Endodermal cell (in vitro differentiated cells): ENCODE measurements at places on chromosomes 4 and X. TPM values are rescaled to one million over a fixed set of nuclear protein-coding genes. Genes with fewer than 3 reads are reported as not detected.
A peak's percentile ranks its signal among the peaks of the same experiment; 100 is the strongest.

GRCh38 chrX:133922390-133922771 is 63.0 kb downstream of the GPC3 start:
- DNase-seq = no peak

DLG3 gene
- 49.0 to 60.5 TPM (median 53.9 TPM) in 3 replicates for total RNA-seq

DNA sequence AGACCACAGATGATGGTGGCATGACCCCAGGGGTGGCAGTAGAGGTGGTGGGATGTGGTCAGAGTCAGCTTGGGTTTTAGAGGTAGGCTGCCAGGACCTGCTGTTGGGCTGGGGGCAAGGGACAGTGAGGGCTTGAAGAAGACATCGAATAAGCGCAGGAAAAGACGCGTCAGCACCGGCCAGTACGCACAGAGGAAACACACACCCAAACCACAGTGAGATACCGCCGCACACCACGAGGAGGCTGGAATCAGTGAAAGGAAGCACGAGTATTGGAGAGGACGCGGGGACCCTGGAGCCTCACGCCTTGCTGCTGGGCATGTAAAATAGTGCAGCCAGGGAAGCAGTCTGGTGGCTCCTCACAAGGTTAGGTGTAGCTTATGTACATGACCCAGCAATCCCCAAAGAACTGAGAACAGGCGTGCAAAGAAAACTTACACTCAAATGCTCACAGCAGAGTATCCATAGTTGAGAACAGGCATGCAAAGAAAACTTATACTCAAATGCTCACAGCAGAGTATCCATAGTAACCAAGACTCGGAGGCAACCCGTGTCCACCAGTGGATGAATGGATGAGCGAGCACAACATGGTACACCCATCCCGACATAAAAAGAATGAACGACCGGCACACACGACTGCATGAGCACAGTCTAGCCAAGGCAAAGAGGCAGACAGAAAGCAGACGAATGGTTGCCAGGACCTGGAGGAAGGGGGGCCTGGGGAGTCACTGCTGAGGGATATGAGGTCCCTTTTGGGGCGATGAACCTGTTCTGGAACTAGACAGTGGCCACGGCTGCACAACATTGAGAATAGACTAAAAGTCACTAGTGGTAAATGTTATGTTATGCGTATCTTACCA is 13.3 kb downstream of the PDZD4 start:
- DNase-seq = peak; percentile 40

FAM47E gene
- total RNA-seq = 0.50 and 0.84 TPM in 2 replicates

SSX2B gene
- total RNA-seq = not detected in 3 replicates

DNA sequence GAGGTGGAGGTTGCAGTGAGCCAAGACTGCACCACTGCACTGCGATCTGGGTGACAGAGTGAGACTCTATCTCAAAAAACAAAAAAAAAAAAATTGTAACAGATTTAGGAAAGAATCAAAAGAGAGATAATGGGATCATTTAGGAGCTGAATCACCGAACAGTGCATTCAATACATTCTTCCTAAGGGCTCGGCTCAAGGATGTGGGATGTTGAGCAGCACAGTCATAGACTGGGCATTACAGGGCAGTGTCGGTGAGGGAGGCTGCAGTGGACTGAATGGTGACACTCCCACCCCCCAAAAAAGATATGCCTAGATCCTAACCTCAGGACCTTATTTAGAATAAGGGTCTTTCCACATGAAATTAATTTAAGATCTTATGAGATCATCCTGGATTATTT is 70.0 kb downstream of the EVC2 start:
- no peak for DNase-seq

TACC3 gene
- total RNA-seq = 108 and 113 TPM in 2 replicates

- no peak for DNase-seq
Observed at GRCh38 chr4:113783701-113784100, 22.2 kb upstream of the CAMK2D start.

DRD5 gene
- not detected in 3 replicates for total RNA-seq

EXOC1L gene
- total RNA-seq = not detected in 2 replicates

- no peak for DNase-seq
Observed at GRCh38 chr4:146059151-146059550, 116.4 kb upstream of the LSM6 start.

DNA sequence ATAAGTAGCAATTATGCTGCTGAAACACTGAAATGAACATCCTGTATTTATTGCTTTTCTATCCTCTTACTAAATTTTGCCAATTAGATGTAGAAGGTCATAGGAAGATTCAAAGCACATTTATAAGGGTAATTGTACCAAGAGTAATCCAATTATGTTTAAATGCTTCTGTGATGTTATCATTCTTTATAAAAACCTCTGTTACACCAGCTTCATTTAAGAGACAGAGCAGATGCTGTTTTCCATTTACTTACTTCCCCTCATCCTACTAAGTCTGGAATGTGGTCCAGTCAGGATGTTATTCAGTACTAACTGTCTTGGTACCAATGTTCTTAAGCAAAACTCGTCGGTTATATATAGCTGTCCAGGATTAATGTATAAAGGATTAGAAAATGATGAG is 539.6 kb downstream of the PDHA2 start:
- no peak for DNase-seq

- no peak for DNase-seq
Observed at GRCh38 chrX:22193851-22194659, 78.7 kb upstream of the CBLL2 start.
